ENCODE measurements at places on chromosomes 3 and 15.

DNA sequence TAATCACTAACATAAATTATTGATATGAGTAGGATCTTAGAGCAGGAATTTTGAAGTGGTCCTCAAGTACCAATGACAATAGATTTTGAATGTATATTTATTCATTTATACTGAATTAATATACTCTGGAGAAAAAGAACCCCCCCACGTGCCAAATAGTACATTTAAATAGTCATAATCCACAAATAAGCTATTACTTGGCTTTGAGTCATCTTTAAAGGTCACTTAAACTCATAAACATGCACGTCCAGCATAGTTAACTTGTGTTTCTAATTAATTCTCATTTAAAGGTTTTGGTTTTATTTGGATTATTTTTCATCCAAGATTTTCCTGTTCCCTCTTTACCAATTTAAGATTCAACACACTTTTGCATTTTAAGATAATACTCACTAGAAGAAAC lies 35.1 kb downstream of the FGF7 start:
- no peak for DNase-seq

GRCh38 chr3:158788446-158788845 lies 13.4 kb upstream of the MFSD1 start:
- DNase-seq = no peak

GRCh38 chr15:68711406-68711805 lies 109.3 kb downstream of the ANP32A start:
- DNase-seq = no peak

GRCh38 chr3:108250626-108251025 lies 28.4 kb upstream of the IFT57 start:
- no peak for DNase-seq

DNA sequence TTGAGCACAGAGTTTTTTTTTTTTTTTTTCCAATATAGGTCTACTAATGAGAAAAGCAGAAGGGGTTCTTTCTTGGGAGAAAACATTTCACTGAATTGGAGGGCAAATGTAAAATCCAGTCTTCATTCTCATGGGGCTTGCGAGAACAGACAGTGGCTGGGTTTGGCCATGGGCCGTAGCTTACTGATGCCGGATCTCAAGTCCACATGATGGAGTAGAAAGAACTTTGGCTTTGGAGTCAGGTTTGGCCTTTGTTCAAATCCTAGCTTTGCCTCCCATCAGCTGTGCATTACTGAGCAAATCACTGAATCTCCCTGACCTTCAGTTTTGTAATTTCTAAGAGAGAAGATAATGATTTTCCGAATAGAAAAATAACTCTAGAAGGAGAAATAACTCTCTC lies 59.7 kb downstream of the LMCD1 start:
- no peak for DNase-seq
